ENCODE measurements at places on chromosomes 12 and 14.

GRCh38 chr14:68426661-68427549, 366.0 kb downstream of the ZFP36L1 start:
- no peak for DNase-seq

GRCh38 chr12:57152639-57153038, 5.2 kb upstream of the LRP1-AS start:
- DNase-seq: no peak

- no peak for DNase-seq
These were observed 410.7 kb downstream of the TMEM117 start for GRCh38 chr12:44246482-44247105.

GRCh38 chr12:22447223-22447622, 97.1 kb downstream of the C2CD5 start:
- DNase-seq: no peak

- DNase-seq: no peak
These were observed 69.5 kb upstream of the DIO3 start for GRCh38 chr14:101491841-101492240.

DNA sequence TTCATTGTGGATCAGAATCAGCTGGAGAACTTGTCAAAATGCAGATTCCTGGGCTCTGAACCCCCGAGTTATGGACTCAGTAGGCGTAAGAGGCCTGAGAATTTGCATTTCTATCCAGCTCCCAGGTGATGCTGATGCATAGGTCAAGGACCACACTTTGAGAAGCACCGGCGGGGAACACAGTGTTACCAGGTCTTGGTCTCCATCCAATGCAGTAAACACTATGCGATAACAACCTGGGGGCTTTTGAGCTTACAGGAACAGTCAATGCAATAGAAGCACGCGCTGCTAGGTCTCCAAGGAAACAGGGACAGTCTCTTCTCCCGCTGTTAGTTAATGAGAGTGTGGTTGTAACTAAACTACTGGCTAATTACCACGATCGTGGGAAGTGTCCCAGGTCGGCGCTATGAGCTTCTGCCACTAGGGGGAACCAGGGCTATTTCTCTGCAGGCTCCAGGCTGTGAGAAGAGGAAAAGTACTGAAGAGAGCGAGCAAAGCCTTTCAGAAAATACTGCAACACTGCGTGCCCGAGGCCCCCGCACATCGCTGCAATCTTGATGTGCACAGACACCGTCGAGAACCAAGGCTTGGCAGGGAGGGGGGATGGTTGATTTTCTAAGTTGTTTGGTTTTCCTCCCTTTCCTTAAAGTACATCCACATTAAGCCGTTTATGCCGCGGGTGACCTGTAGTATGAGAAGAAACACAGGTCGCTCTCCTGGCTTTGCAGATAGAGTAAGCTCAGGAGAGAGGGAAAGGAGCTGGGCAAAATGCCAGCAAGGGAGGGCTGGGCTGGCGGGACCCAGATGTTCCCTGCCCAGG, 52.0 kb upstream of the KCNA1 start:
- DNase-seq: peak; percentile 69

DNA sequence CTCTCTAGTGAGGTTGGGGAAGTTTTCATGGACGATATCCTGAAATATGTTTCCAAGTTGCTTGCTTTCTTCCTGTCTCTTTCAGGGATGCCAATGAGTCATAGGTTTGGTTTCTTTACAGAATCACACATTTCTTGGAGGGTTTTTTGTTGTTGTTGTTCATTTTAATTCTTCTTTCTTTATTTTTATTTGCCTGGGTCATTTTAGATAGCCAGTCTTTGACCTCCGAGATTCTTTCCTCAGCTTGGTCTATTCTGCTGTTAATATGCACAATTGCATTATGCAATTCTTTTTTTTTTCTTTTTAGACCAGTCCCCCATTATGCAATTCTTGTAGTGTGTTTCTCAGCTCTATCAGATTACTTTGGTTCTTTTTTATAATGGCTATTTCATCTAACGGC, 338.9 kb downstream of the AEBP2 start:
- DNase-seq: no peak

GRCh38 chr12:54959291-54960018, 25.1 kb downstream of the TESPA1 start:
- DNase-seq: no peak

DNA sequence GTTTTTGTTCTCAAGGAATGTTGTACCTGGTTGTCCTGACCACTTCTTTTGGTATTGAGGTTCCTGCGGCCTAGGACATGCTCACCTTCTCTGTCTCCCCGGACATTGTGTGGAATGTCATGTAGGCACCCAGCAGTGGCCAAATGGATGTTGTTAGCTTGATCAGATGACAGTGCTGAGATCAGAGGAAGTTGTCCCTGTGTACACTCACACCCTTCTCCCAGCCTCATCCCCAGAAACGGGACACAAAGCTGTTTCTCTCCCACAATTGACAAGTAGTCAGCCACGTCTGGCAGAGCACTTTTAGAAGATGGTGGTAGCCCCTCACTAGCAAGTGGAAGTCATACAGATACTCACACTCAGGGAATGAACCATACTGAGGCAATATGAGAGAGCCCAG, 3.0 kb downstream of the PLEKHH1 start:
- no peak for DNase-seq

- no peak for DNase-seq
These were observed 219.3 kb downstream of the RMST start for GRCh38 chr12:97681612-97682504.

DNA sequence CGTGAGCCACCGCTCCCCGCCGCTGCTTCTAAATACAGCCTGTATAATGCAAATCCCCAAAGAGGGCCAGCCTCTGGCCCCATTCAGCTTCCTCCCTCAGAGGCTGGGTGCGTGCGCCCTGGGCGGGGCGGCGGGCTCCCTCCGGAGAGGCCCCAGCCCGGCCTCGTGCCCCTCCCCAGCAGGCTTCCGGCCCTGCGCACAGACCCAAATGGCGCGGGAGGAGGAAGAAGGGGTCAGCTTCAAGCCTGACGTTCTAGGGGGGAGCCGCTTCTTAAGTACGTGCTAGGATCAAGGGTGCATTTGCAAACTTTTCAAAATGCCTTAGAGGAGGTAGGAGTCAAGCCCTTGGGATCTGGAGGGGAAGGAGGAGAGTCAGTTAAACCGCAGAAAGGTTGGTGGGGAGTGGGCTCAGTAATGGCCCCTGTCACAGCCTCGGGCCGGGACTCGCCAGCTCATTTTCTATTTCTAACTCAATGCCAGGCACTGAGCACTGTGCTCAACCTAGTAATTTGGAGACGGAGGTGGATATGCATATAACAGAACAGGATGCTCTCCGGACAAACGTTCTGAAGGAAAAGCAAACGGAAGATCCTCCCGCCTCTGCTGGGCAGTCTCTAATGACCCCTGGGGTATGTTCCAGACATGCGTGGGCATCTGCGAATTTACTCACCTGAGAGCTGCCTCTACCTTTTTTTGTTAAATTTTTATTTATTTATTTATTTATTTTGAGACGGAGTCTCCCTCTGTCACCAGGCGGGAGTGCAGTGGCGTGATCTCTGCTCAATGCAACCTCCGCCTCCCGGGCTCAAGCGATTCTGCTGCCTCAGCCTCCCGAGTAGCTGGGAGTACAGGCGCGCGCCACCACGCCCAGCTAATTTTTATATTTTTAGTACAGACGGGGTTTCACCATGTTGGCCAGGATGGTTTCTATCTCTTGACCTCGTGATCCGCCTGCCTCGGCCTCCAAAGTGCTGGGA, 32.3 kb downstream of the NINJ2 start:
- no peak for DNase-seq

DNA sequence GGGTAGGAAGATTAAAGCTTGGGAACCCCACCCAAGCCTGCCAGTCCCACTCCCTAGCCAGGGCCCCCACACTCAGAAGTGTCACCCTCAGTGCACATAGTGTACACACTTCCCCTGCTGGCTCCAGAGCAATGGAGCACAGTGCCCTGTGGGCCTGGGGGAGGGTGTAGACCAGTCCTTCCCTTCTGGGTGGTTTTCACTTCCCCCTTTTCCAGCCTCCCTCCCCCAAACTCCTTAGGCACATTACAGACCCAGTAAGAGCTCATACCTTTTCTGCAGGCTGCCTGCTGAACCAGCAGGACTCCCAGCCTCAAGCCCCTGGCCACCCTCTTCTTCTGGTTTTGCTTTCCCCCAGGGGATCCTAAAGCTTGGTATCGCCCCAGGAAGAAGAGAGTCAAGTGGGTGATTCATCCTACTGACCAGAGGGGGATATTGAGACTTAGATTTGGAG, at the start of gene ZNF385A:
ZNF385A (minus strand) TSS at position 143 of the 451 bp plus-strand sequence. CDS start 219 bp downstream, outside the sequence.
- DNase-seq: no peak

- no peak for DNase-seq
These were observed 112.3 kb downstream of the TTC6 start for GRCh38 chr14:37707716-37708115.

- DNase-seq: no peak
These were observed 219.9 kb upstream of the ATXN7L3B start for GRCh38 chr12:74317741-74318140.

- no peak for DNase-seq
These were observed 6.0 kb upstream of the ACVRL1 start for GRCh38 chr12:51901121-51901817.

DNA sequence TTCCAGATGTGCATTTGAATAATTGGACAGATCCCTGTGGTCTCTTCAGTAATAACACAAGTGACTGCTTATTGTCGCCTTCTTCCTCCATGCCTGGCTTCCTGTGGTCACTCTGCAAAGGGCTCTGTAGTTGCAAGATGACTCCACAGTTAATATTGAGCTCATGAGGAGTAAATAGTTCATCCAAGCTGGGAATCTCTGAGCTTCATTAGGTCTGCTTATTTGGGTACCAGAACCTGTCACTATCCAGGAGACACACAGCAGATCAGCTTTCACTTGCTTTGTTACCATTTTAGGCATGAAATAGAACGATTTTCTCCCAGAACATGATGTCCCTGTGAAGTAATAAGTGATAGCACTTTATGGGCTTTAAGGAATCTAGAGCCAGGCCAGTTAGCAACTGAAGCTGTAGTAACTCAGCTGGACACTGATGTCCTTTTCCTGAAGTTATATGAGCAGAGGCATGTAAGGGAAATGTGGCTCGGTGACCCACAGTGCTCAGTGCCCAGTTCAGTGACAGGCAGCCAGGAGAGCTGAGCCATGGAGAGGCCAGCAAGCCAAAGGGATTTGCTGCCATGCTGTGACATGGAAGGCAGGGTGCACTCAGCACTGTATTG, 50.1 kb downstream of the CRADD start:
- DNase-seq: no peak

GRCh38 chr14:24132061-24132685, 1.7 kb downstream of the FITM1 start:
- DNase-seq: no peak

- no peak for DNase-seq
These were observed 407.7 kb upstream of the OR4E1 start for GRCh38 chr14:22081337-22081736.

DNA sequence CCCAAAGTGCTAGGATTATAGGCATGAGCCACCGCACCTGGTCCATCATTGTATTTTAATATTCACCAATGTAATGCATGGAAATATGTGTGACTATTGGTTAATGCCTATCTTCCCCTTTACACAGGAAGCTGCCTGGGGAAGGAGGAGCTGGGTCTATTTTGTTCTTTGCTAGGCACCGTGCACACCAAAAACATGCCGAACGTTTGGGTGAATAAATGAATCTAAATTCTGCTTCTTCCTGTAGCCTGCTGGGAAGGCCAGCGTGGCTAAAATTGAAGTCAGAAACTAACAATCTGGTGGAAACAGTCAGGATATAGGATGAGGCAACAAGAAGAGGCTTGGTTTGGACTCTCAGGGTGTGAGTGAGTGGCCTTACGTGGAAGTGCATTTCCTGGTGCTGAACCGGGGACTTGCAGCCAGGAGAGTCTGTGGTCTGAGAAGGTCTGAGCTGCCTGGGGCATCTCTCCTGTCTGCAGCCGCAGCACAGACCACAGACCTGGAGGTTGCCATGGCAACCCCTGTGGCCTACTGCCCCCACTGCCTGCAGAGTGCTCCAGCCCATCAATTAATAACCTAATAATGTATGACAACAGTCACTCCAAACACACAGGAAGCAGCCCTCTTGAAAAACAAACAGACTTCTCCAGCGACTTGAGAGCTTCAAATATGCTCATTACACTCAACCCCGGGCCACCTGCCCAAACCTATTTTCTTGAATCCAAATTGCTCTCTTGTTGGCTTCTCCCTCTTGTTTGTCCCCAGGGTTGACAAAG, 5.5 kb upstream of the GPR68 start:
- DNase-seq: no peak

DNA sequence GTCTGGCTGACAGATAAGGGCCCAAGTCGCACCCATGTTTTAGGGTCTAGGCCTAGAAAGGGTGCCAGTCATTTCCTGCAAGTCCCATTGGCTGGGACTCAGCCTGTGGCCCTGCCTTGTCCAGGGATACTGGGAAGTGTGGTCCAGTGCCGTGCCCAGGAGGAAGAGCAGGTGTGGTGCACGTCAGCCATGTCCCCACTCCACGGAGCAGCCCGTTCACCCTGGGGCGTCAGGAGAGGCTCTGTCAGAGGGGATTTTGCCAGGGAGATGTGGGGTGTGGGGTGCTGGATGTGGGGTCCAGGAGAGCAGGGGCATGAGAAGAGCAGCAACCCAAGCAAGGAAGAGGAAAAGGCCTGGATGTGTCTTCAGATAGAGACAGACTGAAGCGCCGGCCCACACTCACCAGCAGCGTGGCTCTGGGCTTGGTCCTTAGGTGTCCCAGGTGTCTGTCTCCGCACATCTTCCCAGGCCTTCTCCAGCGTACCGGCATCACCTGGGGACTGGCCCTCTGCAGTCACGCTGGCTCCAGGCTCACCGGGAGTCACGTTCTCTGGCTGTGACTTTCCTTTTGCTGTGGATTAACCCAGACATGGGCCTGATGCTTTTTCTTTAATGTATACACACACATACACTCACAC, 138.2 kb downstream of the CACNA1C start:
- no peak for DNase-seq

- DNase-seq: no peak
These were observed 131.1 kb upstream of the FBXO33 start for GRCh38 chr14:39563361-39563760.

- DNase-seq: no peak
These were observed 68.5 kb downstream of the PKP2 start for GRCh38 chr12:32828120-32828519.

- no peak for DNase-seq
These were observed 31.4 kb upstream of the CIPC start for GRCh38 chr14:77066578-77067172.

- no peak for DNase-seq
These were observed 8.7 kb downstream of the NT5DC3 start for GRCh38 chr12:103832048-103832997.

DNA sequence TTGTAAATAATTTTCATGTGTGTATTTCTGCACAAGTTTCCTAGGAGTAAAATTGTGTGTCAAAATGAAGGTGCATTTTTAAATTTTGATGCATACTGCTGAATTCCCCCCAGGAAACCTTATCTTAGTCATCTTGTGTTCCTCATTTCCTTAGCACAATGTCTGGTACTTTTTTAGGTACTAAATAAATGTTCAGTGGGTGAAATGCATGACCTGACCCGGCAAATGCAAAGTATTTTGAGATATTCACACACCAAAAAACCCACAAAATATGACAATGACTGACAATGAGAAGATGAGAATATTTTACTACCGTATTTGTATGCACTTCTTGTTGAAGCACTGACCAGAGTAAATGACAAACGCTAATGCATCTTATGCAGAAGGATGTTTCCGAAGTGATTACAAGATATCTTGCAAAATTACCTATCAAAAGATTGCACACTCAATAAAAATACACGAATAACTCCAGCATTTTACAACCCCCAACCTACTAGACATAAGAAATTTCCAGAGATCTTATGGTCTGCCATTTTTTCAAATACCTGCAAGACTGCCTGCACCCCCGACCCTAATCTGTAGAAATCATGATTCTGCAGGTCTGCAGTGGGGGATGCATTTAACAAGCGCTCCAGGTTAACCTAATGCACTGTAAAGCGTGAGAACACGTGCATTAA, 895 bp upstream of the PRKAB1 start:
- DNase-seq: no peak
